RPMI7951 (cell line): ENCODE measurements at places on chromosomes 7 and 10. TPM values are rescaled to one million over a fixed set of nuclear protein-coding genes. Genes with fewer than 3 reads are reported as not detected.

Gene GCK
- total RNA-seq, result 2.4 and 2.6 TPM in 2 replicates

Gene TRA2A
- total RNA-seq, result 25.1 and 28.3 TPM in 2 replicates

Gene CCDC7
- total RNA-seq, result 3.8 and 9.4 TPM in 2 replicates

Gene PIK3CG
- 2.0 and 3.2 TPM in 2 replicates for total RNA-seq

Gene ABCB4
- total RNA-seq, result 0.60 and 0.68 TPM in 2 replicates

Gene ABHD11
- total RNA-seq, result 19.8 and 20.7 TPM in 2 replicates

Gene SLC26A4
- total RNA-seq, result 1.4 and 1.5 TPM in 2 replicates

Gene ANKRD7
- 2.3 and 4.6 TPM in 2 replicates for total RNA-seq

Gene ADIRF
- total RNA-seq, result 0.49 and 0.84 TPM in 2 replicates

Gene FAM20C
- total RNA-seq, result 256 and 312 TPM in 2 replicates

Gene MMD2
- not detected in 2 replicates for total RNA-seq

Gene SYT15
- total RNA-seq, result under 0.01 TPM in 1 of 2 replicates, not detected in the other

Gene LRWD1
- total RNA-seq, result 23.6 and 33.5 TPM in 2 replicates

Gene CYP2C19
- total RNA-seq, result 0.12 and 0.29 TPM in 2 replicates

Gene SAMD8
- 13.1 and 14.1 TPM in 2 replicates for total RNA-seq

Gene SPRN
- not detected in 2 replicates for total RNA-seq

Gene CASP7
- total RNA-seq, result 40.4 and 53.1 TPM in 2 replicates

Gene UCMA
- total RNA-seq, result not detected in 2 replicates

Gene SLC16A12
- total RNA-seq, result under 0.01 and 0.12 TPM in 2 replicates

Gene NPSR1
- total RNA-seq, result not detected in 2 replicates

Gene OPN1SW
- total RNA-seq, result not detected in 2 replicates

Gene COPG2
- total RNA-seq, result 38.9 and 39.3 TPM in 2 replicates

Gene PON1
- not detected in 2 replicates for total RNA-seq

Gene PPP1R3A
- not detected in 2 replicates for total RNA-seq

Gene HHEX
- 0.60 and 1.2 TPM in 2 replicates for total RNA-seq

Gene HOXA7
- total RNA-seq, result 16.4 and 19.7 TPM in 2 replicates

Gene UNCX
- not detected in 2 replicates for total RNA-seq

Gene OR2A42
- 0.12 TPM in 1 of 2 replicates, not detected in the other for total RNA-seq

Gene TMEM270
- not detected in 2 replicates for total RNA-seq

Gene AFAP1L2
- total RNA-seq, result 1.7 and 2.0 TPM in 2 replicates

Gene CDC14C
- total RNA-seq, result not detected in 2 replicates

Gene ZNF239
- total RNA-seq, result 2.2 and 2.4 TPM in 2 replicates

Gene ZPBP
- not detected in 2 replicates for total RNA-seq

Gene ARHGEF5
- total RNA-seq, result 1.1 and 1.4 TPM in 2 replicates

Gene CEP55
- total RNA-seq, result 102 and 132 TPM in 2 replicates

Gene FANK1
- 0.68 and 1.3 TPM in 2 replicates for total RNA-seq

Gene SLC35B4
- 13.9 and 14.9 TPM in 2 replicates for total RNA-seq

Gene SFXN2
- 1.4 and 1.8 TPM in 2 replicates for total RNA-seq

Gene PPRC1
- 10.6 and 14.7 TPM in 2 replicates for total RNA-seq

Gene DLX5
- 0.48 and 0.59 TPM in 2 replicates for total RNA-seq

Gene HTRA1
- 136 and 182 TPM in 2 replicates for total RNA-seq

Gene TRIL
- total RNA-seq, result 6.4 and 7.1 TPM in 2 replicates

Gene OR2A7
- 0.24 TPM in 1 of 2 replicates, not detected in the other for total RNA-seq

Gene GUSB
- 30.3 and 36.6 TPM in 2 replicates for total RNA-seq

Gene AGBL3
- 0.98 and 3.5 TPM in 2 replicates for total RNA-seq

Gene NRAP
- not detected in 2 replicates for total RNA-seq

Gene ANKRD1
- total RNA-seq, result 0.29 and 0.36 TPM in 2 replicates

Gene GIMAP2
- 9.1 and 11.5 TPM in 2 replicates for total RNA-seq

Gene ASB15
- total RNA-seq, result 0.12 TPM in 1 of 2 replicates, not detected in the other

Gene FKBP6
- total RNA-seq, result not detected in 2 replicates

Gene PRPS1L1
- total RNA-seq, result not detected in 2 replicates

Gene MLXIPL
- not detected in 2 replicates for total RNA-seq
